ENCODE measurements at places on chromosomes 3 and 15. TPM values are rescaled to one million over a fixed set of nuclear protein-coding genes. Genes with fewer than 3 reads are reported as not detected.

SETMAR gene
- 8.5 TPM for total RNA-seq

METTL6 gene
- total RNA-seq, result 30.7 TPM

LINGO1 gene
- total RNA-seq, result 8.1 TPM

GPR176 gene
- total RNA-seq, result 9.4 TPM

CHRNA5 gene
- 32.6 TPM for total RNA-seq

C3orf49 gene
- not detected for total RNA-seq

DOCK3 gene
- total RNA-seq, result 0.38 TPM

RTP2 gene
- total RNA-seq, result not detected

BNC1 gene
- total RNA-seq, result 0.48 TPM

SLC2A2 gene
- total RNA-seq, result not detected

BFSP2 gene
- not detected for total RNA-seq

ASB14 gene
- total RNA-seq, result not detected

PIERCE2 gene
- 5.6 TPM for total RNA-seq

SLC6A11 gene
- total RNA-seq, result 0.11 TPM

FOXL2NB gene
- total RNA-seq, result 0.95 TPM

PLCH1 gene
- total RNA-seq, result 0.94 TPM

GABRR3 gene
- not detected for total RNA-seq

IQCF5 gene
- total RNA-seq, result not detected

KIF9 gene
- total RNA-seq, result 22.0 TPM

SH2D7 gene
- total RNA-seq, result not detected

HIGD2B gene
- not detected for total RNA-seq

DIS3L gene
- 36.1 TPM for total RNA-seq

ADAMTSL3 gene
- 0.35 TPM for total RNA-seq

CCDC13 gene
- total RNA-seq, result 0.60 TPM

CAMKV gene
- 0.35 TPM for total RNA-seq

FANCD2OS gene
- total RNA-seq, result not detected

TM6SF1 gene
- not detected for total RNA-seq

KBTBD13 gene
- total RNA-seq, result not detected

CEP19 gene
- total RNA-seq, result 2.8 TPM

ROPN1B gene
- total RNA-seq, result not detected

SPATA16 gene
- total RNA-seq, result not detected

ANKRD63 gene
- 0.67 TPM for total RNA-seq

KLF15 gene
- 0.11 TPM for total RNA-seq

THAP10 gene
- total RNA-seq, result 5.8 TPM

CCR1 gene
- not detected for total RNA-seq

C2CD4A gene
- total RNA-seq, result not detected

TMEM45A gene
- total RNA-seq, result 2.7 TPM

STT3B gene
- 102 TPM for total RNA-seq
